ENCODE measurements at places on chromosomes 13 and 19. TPM values are rescaled to one million over a fixed set of nuclear protein-coding genes. Genes with fewer than 3 reads are reported as not detected.

The NXNL1 gene
- total RNA-seq = not detected

The ZNF419 gene
- 15.4 TPM for total RNA-seq

DNA sequence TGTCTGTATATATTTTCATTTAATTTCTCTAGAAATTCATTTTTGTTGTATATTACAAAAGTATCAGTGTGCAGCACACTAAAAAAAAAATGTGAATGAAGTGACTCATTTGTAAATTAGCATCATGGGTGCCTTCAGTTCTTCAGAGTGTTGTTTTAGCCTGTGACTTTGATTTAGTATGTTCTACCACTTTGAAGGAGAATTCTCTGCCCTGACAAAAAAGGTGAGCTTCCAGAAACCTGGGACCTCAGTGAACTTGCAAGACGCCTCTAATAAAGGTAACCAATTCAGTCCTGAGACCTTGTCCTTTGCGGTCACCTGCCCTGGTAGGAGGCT, 2.4 kb downstream of the METTL21C start:
- no peaks in the 10 kb centered on the region for H3K36me3 ChIP-seq
- no peaks in the 10 kb centered on the region for H3K4me1 ChIP-seq
- no peak overlapping the region for H3K4me3 ChIP-seq

DNA sequence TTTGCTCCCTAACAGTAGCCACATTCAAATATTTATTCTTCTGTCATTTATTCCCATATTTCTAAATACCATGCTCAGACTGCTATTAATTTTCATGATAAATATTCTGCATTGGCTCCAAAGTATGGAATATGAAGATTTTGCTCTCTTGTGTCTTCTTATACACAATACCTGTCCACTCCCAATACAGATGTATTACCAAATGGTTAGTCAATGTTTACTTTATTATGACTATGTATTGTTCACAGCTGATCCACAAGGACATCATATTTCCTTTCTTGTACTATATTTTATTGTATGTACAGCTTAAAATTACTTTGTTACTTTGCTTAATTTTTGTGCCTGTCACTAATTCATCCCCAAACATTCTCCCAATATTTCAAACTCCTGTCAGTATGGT, 322.3 kb downstream of the OXGR1 start:
- no peaks in the 10 kb centered on the region for H3K36me3 ChIP-seq
- no peak for DNase-seq
- no peaks in the 10 kb centered on the region for H3K27me3 ChIP-seq

GRCh38 chr13:20221772-20222171, 10.3 kb downstream of the GJB6 start:
- no peak overlapping the region for H3K27ac ChIP-seq
- DNase-seq = no peak
- H3K36me3 ChIP-seq = no peaks in the 10 kb centered on the region
- H3K27me3 ChIP-seq = no peaks in the 10 kb centered on the region
- no peaks in the 10 kb centered on the region for H3K4me1 ChIP-seq
- H3K4me3 ChIP-seq = no peak overlapping the region
